Activated naive CD8-positive, alpha-beta T cell treated with anti-CD3 and anti-CD28 coated beads, Interleukin-2, amount 10 ng/mL, durations not matched to agents 7 days and 5 days (primary cell): ENCODE measurements at places on chromosomes 1 and 21. TPM values are rescaled to one million over a fixed set of nuclear protein-coding genes. Genes with fewer than 3 reads are reported as not detected.

DNA sequence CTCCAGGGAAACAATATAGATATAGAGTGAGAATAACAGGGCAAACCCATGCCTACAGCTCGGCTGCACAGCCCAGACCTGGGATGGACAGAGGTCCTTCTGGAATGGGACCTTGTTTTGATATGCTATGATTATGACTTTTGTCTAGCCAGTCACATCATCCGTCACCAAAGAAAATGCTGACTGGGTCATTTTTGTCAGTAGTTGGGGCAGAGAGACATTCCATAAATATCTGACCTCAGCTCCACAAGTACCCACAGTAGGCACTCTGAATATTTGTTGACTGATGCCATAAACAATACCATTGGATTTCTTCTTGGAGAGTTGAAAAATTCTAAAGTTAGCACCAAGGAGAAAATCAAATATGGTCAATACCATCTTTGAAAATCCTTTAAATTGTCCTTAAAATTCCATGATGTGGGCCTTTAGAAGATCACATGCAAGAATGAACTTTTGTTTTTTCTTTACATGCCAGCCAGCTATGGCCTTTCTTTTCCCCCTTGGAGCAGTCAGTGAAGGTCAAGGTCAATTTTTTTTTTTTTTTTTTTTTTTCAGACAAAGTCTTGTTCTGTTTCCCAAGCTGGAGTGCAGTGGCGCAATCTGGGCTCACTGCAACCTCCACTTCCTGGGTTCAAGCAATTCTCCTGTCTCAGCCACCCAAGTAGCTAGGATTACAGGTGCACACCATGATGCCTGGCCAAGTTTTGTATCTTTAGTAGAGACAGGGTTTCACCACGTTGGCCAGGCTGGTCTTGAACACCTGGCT is 7.3 kb downstream of the TMCO4 start:
- no peak overlapping the region for H3K27ac ChIP-seq
- no peak overlapping the region for H3K4me3 ChIP-seq
- no peaks in the 10 kb centered on the region for H3K27me3 ChIP-seq
- no peak for DNase-seq

GRCh38 chr1:9167638-9168037 is 38.7 kb upstream of the GPR157 start:
- no peaks in the 10 kb centered on the region for H3K4me1 ChIP-seq
- H3K27me3 ChIP-seq, result no peaks in the 10 kb centered on the region
- no peak for DNase-seq
- H3K27ac ChIP-seq, result no peak overlapping the region
- H3K4me3 ChIP-seq, result no peak overlapping the region
- H3K36me3 ChIP-seq, result peaks cover 3% of the 10 kb centered on the region

- H3K27ac ChIP-seq, result no peak overlapping the region
- peaks cover 4% of the 10 kb centered on the region for H3K4me1 ChIP-seq
- H3K36me3 ChIP-seq, result no peaks in the 10 kb centered on the region
- no peak for DNase-seq
- peaks cover 10% of the 10 kb centered on the region for H3K27me3 ChIP-seq
- H3K4me3 ChIP-seq, result no peak overlapping the region
These were observed 76.6 kb downstream of the HHAT start for GRCh38 chr1:210405316-210405715.

DNA sequence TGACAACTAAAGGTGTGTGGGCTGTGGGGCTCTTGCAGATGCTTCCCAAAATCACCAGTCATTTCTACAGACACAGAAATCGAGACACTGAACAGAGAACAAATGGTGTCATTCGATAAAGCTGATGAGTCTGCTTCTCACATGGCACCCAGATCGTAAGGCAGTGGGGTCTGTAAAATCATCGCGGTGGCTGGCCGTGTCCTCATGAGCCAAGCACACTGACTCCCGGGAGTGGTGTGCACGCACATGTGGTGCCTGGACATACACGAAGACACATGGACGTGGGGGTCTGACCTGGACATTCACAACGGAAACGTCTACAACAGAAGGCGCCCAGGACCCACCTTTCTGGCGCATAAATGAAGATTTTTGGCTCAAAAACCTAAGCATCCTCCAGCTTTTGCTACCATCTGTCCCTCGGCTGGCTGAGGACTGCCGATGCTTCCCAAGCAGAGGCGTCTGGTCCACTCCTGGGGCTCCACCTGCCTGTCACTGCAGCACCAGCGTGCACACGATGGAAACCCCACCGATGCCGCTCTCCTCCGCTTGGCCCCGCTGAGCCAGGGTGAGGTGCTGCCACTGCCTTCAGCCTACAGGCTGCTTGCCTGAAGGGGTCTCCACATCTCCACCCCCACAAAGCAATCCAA is 6.8 kb downstream of the SMIM1 start:
- no peaks in the 10 kb centered on the region for H3K27me3 ChIP-seq
- H3K36me3 ChIP-seq, result peaks cover 10% of the 10 kb centered on the region
- no peak overlapping the region for H3K27ac ChIP-seq
- no peak overlapping the region for H3K4me3 ChIP-seq
- H3K4me1 ChIP-seq, result peaks cover 2% of the 10 kb centered on the region
- DNase-seq, result no peak

TDRD5 gene
- not detected for total RNA-seq

OR13G1 gene
- not detected for total RNA-seq

SHE gene
- not detected for total RNA-seq

ADGRL2 gene
- total RNA-seq, result not detected

- no peak for DNase-seq
- H3K36me3 ChIP-seq, result peaks cover 26% of the 10 kb centered on the region
- H3K4me3 ChIP-seq, result no peak overlapping the region
- no peaks in the 10 kb centered on the region for H3K27me3 ChIP-seq
- peaks cover 1% of the 10 kb centered on the region for H3K4me1 ChIP-seq
These were observed 79.6 kb downstream of the NME7 start for GRCh38 chr1:169288011-169288414.

ACTN2 gene
- not detected for total RNA-seq

- peaks cover 19% of the 10 kb centered on the region for H3K4me1 ChIP-seq
- peaks cover 23% of the 10 kb centered on the region for H3K36me3 ChIP-seq
- no peak overlapping the region for H3K4me3 ChIP-seq
- H3K27me3 ChIP-seq, result no peaks in the 10 kb centered on the region
These were observed 38.9 kb downstream of the PATJ start for GRCh38 chr1:61781151-61781550.

- no peak for DNase-seq
- no peak overlapping the region for H3K27ac ChIP-seq
- peaks cover 11% of the 10 kb centered on the region for H3K4me1 ChIP-seq
- H3K4me3 ChIP-seq, result no peak overlapping the region
- no peaks in the 10 kb centered on the region for H3K27me3 ChIP-seq
- no peaks in the 10 kb centered on the region for H3K36me3 ChIP-seq
These were observed 109.6 kb downstream of the PRDM2 start for GRCh38 chr1:13809461-13810159.

DNA sequence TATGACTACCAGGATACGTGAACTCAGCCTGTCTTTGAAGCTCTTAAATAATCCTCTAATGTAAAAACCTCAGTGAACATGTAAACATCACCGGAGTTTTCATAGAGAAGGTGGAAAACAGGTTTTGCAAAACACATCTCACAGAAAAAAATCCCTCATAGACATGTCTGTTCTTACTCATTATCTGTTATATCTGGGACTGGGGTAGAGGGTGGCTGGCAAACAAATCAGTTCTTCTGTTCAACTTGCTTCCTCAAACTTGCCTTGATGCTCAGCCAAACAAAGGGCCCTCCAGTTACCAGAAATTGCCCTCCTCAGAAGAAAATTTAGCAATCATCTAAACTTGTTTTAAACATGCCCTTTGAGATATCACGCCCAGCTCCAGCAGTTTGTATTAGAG is 66.1 kb upstream of the CXADR start:
- H3K36me3 ChIP-seq, result no peaks in the 10 kb centered on the region
- no peak overlapping the region for H3K27ac ChIP-seq
- no peak overlapping the region for H3K4me3 ChIP-seq
- no peak for DNase-seq
